ENCODE measurements at places on chromosomes 2 and 18.

DNA sequence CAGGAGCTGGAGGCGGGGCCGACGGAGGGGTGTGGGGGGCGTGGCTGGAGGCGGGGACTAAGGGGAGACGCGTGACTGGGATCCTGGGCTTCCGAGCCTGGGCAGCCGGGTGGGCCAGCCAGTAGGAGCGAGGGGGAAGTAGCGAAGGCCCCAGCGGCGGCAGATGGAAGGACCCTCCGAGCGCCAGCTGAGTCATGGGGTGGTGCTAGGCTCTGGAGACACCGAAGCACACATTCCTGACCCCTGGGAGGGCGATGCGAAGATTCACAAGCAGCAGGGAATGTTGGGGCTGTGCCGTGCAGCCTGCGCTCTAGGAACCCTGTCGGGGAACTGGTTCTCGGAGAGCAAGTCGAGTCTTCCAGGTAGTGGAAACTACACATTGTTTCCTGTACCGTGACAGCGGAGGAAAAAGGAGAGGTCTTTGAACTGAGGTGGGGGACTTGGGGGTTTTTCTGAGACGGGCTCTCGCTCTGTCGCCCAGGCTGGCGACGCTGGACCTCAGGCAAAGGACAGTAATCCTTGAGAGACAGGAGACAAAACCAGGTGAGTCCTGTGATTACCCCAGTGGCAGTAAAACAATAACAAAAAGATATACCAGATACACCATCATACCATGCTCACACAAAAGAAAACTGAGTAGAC is 650 bp upstream of the AFG3L2 start:
- DNase-seq: no peak

DNA sequence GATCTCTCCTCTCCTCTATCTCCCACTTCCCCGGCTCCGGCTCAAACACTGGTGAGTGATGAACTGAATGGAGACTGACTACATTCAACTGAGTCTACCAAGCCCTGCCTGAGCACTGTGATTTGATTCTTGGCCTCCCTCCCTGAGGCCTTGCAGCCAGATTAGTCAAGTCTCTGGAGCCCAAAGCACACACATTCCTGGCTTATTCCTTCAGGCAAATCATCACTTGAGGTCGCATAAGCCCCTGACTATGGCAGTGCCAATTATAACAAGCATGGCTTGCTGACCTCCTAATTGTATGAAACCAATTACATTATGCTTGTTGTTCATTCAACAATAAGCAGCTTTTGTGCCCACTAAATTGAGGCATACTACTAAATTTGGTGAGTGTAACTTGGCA is 34.6 kb downstream of the EFEMP1 start:
- DNase-seq: no peak

GRCh38 chr2:217942731-217943335 is 60.0 kb downstream of the TNS1 start:
- DNase-seq: no peak

- no peak for DNase-seq
Measured at GRCh38 chr2:176099728-176100546, at the start of gene HOXD12. HOXD12 (plus strand) TSS chr2:176099795; CDS start chr2:176099802, 7 bp downstream.

- no peak for DNase-seq
Measured at GRCh38 chr2:96549967-96550786, 13.6 kb downstream of the ARID5A start.

- DNase-seq: no peak
Measured at GRCh38 chr2:85329181-85329651, 1.4 kb upstream of the TGOLN2 start.

DNA sequence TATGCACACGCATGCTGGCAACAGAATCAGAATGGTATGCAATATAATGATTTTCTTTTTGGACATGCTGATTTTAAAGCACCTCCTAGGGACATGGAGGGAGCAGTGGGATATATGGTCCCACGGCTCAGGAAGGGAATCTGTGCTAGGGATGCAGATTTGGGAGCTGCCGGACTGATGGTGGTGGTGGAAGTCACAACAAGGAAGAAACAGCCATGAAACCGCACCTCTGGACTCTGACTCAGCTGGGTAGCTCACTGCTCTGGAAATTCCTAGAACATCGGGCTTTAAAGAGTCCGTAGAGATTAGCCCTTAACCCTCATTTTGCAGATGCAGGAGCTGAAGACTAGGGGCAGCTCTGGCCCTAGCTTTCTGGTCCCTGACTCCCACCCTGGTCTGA is 364.3 kb upstream of the KLHL29 start:
- DNase-seq: no peak

GRCh38 chr2:180707884-180708205 is 272.6 kb upstream of the UBE2E3 start:
- DNase-seq: no peak

DNA sequence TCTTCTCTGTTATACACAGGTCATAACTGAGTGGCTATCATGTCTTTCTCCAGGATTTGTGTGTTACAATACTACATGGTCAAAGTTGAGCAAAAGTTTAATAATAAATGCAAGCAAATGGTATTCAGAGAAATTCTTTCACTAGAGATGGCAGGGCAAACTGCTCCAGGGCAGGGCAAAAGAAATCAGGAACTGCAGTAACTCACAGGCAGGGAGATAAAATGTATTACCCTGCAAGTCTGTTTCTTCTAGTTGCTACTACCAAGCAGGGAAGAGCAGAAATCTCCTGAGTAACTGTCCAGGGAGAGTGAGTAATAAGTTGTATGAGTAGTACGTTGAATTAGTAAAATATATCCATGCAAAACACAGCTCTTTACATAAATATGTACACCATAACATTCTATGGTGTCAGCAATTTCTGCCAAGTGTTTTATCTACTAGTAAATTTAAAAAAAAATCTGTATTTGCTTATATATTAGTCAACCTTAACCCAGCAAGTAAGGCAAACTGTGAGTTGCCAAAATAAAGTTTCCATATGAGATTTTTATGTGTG is 404.1 kb downstream of the ZEB2 start:
- DNase-seq: no peak

DNA sequence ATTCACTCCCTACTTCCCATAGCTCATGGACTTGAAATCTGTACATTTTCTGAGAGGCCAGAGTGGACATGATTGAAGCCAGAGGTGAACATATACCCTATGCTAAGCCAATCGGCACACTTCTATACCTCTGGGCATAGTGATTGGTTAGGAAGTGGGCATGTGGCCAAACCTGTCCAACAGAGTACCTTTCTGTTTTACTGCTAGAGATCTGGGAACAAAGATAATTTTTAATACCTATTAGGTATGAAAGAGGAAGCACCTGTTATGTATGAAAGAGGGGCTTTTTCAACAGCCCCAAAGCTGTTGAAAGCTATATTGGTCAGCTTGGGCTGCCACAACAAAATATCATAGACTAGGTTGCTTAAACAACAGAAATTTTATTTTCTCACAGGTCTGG is 27.7 kb downstream of the METTL8 start:
- DNase-seq: no peak

GRCh38 chr18:26386002-26386401 is 159.8 kb downstream of the TAF4B start:
- no peak for DNase-seq

DNA sequence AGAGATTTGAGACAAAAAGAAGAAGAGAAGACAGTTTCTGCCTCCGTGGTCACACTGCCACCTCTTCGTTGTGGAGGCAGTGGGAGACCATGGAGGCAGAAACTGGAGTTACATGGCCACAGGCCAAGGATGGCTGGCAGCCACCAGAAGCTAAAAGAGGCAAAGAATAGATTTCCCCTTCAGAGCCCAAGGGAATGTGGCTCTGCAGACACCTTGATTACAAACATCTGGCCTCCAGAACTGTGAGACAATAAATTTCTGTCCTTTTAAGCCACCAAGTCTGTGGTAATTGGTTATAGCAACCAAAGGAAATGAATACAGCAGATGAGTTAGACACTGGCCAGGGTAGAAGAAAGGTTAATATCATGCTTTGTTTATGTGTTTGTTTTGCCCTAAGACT is 420.4 kb upstream of the LYPD1 start:
- DNase-seq: no peak

- DNase-seq: no peak
Measured at GRCh38 chr2:189657867-189658266, 3.4 kb upstream of the ASNSD1 start.

GRCh38 chr2:219010162-219010756 is 17.0 kb upstream of the CRYBA2 start:
- DNase-seq: no peak

DNA sequence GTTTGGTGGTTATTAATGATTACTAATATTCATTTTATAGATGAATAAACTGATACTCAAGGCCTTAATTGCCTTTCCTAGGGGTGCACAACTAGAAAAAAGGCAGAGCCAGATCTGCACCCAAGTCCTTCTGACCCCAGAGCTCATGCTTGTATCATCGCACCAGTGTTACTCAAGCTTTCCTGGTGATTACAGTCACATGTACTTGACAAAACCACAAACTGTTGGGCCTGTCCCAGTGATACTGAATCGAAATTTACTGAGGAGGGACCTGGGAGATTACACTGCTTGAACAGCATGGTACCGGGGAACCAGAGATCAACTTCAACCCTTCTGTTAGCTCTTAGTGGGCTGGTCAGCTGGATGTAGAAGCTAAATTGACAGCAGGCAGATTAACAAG is 33.7 kb downstream of the FASTKD2 start:
- DNase-seq: no peak

DNA sequence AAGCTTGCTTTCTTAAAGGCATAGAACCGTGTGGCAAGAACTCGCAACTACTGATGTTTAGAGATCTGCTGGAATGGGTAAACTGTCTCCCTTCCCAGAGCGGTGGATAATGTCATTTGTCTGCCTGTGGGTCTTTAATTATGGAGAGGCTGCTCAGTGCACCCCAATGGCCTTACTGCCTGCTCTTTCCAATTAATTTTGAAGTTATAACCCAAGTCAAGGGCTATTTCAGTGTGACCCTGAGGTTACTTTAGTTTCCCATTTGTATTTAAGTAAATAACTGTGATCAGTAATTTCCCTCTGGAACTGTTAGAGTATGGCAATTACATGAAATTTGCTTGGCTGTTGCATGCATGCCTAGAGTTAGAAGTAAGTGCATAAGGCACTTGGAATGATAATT is 48.9 kb upstream of the LYPD6 start:
- no peak for DNase-seq

DNA sequence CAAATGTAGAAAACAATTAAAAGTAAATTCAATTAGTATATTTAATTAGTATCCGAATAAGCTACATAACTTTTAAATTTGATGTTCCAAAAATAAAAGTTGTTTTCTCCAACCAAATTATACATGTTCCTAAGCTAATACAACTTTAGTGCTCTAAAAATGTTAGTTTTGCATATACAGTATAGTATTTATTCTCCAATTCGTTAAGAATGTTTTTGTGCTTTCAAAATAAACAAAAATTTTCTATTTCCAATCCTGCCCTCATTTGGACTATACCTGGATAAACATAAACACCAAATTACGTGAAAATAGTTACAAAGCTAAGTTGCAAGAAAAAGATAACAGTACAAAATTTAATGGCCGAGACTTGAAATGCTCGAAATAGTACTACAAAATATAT is 71.9 kb downstream of the STK39 start:
- no peak for DNase-seq

DNA sequence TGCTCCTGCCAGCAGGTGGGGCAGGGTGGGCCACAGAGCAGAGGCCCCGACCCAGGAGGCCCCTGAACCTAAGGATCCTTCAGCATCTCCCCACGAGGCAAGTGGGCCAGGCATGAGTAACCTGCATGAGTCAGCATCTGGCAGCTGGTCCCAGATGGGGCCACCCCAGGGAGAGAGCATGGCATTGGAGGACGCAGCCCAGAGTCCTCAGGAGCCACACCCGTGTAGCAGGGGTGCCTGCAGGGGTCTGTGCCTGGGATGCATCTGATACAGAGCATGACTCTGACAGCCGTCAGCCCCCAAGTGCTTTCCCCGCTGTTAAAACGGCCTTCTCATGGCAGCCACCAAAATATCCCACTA is 185.6 kb upstream of the SALL3 start:
- DNase-seq: no peak

DNA sequence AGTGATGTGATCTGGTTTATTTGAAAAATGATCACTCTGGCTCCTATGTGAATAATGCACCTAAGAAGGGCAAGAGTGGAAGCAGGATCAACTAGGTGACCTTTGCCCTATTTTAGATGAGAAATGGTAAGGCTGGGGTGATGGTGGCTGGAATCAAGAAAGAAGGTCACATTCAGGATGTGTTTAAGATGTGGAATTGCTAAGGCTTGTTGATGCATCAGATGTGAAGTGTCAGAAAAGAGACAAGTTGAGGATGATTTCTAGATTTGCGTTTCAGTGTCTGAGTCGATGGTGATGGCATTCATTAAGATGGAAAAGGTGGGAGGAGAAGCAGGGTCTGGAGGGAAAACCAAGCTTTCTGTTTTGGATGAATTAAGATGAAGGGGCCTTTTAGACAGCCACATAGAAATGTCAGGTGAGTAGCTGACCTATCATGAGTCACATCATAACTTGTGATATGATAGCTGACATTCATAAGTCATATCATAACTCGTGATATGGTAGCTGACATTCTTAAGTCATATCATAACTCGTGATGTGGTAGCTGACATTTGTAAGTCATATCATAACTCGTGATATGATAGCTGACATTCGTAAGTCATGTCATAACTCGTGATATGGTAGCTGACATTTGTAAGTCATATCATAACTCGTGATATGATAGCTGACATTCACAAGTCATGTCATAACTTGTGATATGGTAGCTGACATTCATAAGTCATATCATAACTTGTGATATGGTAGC is 101.2 kb upstream of the SEC11C start:
- no peak for DNase-seq

DNA sequence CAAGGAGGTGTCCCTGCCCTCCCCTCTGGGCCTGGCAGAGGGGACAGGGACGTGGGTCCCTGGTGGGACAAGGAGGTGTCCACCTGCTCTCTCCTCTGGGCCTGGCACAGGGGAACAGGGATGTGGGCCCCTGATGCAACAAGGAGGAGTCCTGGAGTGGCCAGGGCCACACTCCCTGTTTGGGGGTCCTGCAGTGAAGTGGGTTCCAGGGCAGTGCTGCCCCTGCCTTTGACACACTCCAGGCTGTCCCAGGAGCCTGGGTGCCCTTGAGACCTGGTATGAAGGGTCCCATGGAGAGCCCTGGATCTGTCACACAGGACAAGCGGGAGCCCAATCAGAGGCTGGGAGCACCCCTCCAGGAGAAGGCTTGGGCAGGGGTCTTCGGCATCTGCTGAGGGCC is 75.8 kb upstream of the GPC1 start:
- no peak for DNase-seq

DNA sequence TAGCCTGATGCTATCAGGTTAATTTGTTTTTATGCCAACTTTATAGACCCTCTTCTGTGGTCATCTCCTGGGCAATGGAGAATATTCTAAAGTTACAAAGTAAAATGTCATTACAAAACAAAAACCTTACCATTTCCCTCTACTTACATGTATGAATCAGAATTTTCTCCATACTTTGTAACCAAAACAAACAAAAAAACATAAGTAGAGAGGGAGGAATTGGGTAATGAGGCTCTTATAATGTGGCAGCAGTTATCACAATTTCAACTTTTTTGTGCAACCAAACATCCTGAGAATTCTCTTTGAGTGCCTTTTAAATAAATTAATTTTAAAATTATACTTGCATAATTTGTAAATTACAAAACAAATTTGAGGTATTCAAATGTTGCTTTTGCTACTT is 332.8 kb downstream of the TXNL1 start:
- DNase-seq: no peak

All from stimulated activated CD8-positive, alpha-beta memory T cell treated with anti-CD3 and anti-CD28 coated beads, Interleukin-7, amount 100 ng/mL, for 4 hours (primary cell).